ENCODE measurements at places on chromosomes 1 and 21.

GRCh38 chr1:33169290-33170055 is 12.4 kb downstream of the TRIM62 start:
- H3K4me3 ChIP-seq = no peak overlapping the region
- H3K27me3 ChIP-seq = no peaks in the 10 kb centered on the region
- H3K27ac ChIP-seq = no peak overlapping the region
- H3K4me1 ChIP-seq = no peaks in the 10 kb centered on the region
- H3K36me3 ChIP-seq = no peaks in the 10 kb centered on the region

DNA sequence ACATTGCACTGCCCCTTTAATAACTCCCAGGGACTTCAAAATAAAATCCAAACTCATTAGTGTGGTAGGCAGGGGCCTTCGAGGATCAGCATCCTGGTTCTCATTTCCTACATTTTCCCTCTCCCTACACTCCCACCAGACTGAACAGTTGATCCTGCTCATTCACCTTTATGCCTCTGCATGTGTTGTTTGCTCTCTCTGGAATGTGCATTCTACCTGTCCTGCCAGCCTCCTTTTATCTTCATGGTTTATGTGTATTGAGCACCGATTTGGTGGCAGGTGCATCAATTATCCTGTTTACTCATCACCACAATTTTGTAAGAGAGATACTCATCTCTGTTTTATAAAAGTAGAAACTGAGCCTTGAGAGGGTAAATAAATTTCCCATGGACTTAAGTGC is 125.0 kb downstream of the ADSS2 start:
- no peak for DNase-seq
- peaks cover 5% of the 10 kb centered on the region for H3K27me3 ChIP-seq
- peaks cover 18% of the 10 kb centered on the region for H3K4me1 ChIP-seq
- peak overlapping the region; percentile 1 for H3K4me3 ChIP-seq

- DNase-seq = no peak
- H3K4me3 ChIP-seq = no peak overlapping the region
- no peaks in the 10 kb centered on the region for H3K4me1 ChIP-seq
- H3K27me3 ChIP-seq = peaks cover 17% of the 10 kb centered on the region
- no peaks in the 10 kb centered on the region for H3K36me3 ChIP-seq
- H3K27ac ChIP-seq = no peak overlapping the region
Measured at GRCh38 chr1:65165269-65165993, 17.4 kb downstream of the AK4 start.

GRCh38 chr1:15304708-15305467 is 57.9 kb downstream of the FHAD1 start:
- H3K27ac ChIP-seq = no peak overlapping the region
- H3K4me1 ChIP-seq = peaks cover 4% of the 10 kb centered on the region

- no peak for DNase-seq
- H3K36me3 ChIP-seq = no peaks in the 10 kb centered on the region
- H3K27me3 ChIP-seq = no peaks in the 10 kb centered on the region
- no peak overlapping the region for H3K4me3 ChIP-seq
Measured at GRCh38 chr1:226125831-226126230, 60.7 kb downstream of the ACBD3 start.

- no peaks in the 10 kb centered on the region for H3K4me1 ChIP-seq
- H3K36me3 ChIP-seq = no peaks in the 10 kb centered on the region
- no peak for DNase-seq
Measured at GRCh38 chr21:33394260-33394659, 9.0 kb upstream of the IFNGR2 start.
